ENCODE measurements at places on chromosomes 5 and 9. TPM values are rescaled to one million over a fixed set of nuclear protein-coding genes. Genes with fewer than 3 reads are reported as not detected.

The ICE1 gene
- total RNA-seq: 26.0 TPM

The RPP25L gene
- 29.3 TPM for total RNA-seq

The MYO10 gene
- total RNA-seq: 0.21 TPM

The CCDC171 gene
- 2.5 TPM for total RNA-seq

The CXXC5 gene
- total RNA-seq: 1.0 TPM

DNA sequence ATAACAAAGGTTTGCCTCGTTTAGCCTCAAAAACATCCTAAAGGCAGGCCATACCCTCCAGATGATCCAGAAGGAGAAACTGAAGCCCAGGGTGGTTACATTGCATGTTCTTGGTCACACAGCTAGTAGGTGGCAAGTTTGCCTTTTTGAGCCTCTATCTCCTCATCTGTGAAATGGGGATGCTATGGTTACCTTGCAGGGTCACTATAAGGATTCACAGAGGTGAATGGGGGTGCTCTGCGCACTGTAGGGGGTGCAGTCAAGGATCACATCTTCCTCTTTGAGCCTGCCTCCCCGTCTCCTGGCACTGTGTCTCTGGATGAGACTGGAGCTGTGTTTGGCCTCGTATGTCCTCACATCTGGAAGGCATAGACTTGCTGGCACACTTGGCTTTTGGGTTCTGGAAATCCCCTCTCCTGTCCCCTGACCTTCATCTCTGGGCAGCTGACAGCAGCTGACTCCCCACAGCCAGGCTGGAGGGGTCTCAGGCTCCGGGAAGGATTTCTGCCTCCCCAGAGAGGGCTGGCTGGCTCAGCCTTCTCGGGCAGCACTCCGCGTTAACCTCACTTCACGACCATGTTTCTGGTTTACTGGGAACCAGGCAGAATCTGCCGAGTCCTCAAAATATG lies 167.7 kb downstream of the RGS3 start:
- DNase-seq: no peak

DNA sequence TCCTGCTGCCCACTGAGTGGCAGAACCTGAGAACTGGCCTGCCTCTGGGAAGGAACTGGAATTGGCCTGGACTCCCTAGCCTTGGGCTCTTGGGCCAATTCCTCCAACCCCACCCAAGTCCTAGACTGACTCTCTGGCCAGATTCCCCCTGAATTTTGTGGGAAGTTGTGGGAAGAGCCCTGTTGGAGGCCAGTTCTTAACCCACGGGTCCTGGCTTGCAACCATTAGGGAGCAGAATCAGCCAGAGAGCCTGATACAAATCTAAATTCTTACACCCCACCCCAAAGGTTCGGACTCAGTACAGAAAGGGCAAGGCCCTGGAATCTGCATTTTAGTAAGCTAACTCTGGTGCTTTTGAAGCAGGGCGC lies 125.3 kb upstream of the SLC25A48 start:
- no peak for DNase-seq

- no peak for DNase-seq
These were observed 260.0 kb downstream of the RAB3C start for GRCh38 chr5:58842852-58843251.

DNA sequence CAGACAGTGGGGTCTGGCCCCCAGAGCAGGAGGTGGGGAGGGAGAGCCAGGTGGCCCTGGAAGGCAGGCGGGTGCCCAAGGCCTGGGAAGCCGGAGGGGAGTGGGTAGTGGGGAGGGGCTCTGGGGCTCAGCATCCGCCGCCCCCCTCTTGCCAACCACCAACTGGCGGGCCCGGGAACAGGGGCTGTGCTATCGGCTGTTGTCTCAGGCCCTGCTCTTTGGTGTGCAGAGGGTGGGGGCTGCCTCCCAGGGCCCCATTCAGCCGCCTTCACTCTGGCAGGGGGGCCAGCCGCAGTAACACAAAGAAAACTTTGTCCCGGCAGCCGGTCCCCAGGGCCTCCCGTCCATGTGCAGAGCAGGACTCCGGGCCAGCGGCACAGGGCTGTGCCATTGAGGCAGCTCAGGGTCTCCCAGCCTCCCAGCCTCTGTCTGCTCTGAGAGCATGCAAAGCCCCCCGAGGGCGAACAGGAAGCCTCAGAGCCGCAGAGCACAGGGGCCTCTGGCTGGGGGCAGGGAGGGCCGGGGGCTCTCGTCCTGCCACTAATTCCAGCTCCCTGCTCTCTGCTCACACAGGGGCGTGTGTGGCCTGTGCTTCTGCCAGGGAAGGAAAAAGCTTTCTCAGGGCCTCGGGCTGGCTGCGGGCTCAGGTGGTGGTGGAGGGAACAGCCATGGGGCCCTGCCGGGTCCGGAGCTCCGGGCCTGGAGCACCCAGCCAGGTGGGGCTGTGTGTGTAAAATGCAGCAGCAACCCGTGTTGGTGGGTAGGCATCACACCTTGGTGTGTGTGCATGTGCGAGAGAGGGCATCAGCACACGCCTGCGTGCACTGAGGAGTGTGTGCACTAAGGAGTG lies 54.2 kb upstream of the NOTCH1 start:
- DNase-seq: no peak

DNA sequence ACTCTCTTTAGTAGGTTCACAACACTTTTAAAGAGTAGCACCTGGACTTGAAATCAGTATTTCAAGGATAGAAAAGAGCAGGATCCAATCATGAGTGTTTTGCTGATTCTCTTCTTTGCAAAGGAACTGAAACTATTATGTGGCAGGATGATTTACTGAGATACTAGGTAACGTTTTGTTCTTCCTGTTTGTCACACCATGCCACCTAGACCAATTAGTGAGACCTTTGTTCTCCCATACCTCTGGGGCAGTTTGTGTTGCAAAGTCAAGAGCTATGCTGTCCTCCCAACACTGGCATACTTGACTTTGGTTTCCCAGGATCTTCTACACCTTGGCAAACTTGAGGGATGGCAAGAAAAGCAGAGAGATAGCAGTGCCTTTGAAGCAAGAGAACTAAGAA lies 43.4 kb downstream of the PPP1R2B start:
- no peak for DNase-seq

- DNase-seq: peak; percentile 59
These were observed 52.8 kb downstream of the WHRN start for GRCh38 chr9:114452219-114453165.

DNA sequence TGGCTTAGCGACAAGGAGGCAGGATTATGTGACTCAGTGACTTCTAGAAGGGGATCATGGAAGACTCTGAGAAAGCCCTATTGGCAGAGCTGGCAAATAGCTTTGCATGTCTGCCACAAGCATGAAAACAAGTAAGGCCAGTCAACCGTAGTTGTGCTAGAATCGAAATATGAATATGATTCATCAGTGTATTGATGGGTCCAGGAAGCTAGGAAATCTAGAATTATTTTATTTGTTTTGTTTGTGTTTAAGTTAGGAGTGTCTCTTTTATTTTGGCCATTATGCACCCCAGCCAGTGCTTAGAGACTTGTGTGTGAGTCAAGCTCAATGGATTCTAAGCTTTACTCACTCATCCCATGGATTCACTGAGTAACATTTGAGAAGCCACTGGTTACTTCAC lies 3.8 kb upstream of the ITGA2 start:
- no peak for DNase-seq

- peak; percentile 25 for DNase-seq
These were observed 17.5 kb downstream of the CYFIP2 start for GRCh38 chr5:157283434-157283833.

- DNase-seq: peak; percentile 38
These were observed 46.4 kb downstream of the SARDH start for GRCh38 chr9:133691626-133692363.

- DNase-seq: no peak
These were observed 17.0 kb downstream of the BTF3 start for GRCh38 chr5:73515232-73515631.

- no peak for DNase-seq
These were observed 60.3 kb downstream of the GNA14 start for GRCh38 chr9:77587851-77588250.
